NCI-H1436 (cell line): ENCODE measurements at places on chromosomes 4 and X.

DNA sequence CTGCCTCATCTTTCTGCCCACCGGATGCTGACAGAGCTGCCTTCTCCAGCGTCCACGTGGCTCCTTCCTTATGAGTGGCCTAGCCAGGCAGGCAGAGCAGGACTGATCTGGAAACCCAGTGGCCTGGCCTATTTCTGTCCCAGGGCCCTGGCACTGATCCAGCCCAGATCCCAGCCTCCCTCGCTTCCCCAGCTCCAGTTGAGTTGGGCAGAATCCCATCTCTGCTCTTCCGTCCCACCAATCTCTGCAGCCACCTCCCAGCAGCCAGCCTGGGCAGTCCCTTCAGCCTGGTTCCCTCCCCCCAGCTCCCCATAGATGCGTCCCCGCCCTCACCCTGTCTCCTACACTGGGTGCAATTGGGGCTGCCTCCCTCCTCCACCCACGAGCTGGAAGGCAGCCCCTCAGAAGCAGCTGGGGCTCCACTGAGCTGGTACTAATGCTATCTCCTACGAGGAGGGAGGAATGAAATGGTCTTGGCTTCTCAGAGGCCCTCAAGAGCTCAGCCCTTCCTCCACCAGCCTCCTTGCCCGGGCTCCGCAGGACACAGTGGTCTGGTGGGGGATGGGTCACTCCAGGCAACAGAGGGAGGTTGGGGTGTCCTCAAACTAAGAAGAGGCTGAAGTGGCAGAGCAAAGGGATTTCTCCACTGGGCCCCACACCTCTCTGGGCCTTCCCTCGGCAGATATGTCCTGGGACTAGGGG, 94.2 kb downstream of the PJA1 start:
- no peak for DNase-seq

GRCh38 chrX:141405853-141406492, 163.7 kb upstream of the SPANXC start:
- no peak for DNase-seq

DNA sequence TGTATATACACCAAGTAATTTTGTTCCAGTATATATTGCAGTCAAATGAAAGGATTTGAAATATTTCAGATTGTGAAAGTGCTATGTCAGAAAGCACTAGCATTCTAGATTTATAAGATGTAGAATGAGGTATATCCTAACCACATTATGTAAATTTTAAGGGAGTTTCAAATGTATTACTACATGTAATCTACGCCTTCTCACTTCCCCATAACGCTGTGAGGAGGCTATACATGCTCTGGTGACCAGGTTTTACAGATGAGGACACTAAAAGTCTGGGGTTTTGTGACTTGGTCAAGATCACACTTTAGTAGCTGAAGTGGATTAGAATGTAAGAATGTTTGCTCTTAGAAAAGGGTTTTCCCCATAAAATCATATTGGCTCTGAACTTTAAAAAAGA, 8.1 kb downstream of the ENPEP start:
- DNase-seq = no peak

GRCh38 chrX:131901546-131901945, 121.6 kb upstream of the STK26 start:
- DNase-seq = no peak

DNA sequence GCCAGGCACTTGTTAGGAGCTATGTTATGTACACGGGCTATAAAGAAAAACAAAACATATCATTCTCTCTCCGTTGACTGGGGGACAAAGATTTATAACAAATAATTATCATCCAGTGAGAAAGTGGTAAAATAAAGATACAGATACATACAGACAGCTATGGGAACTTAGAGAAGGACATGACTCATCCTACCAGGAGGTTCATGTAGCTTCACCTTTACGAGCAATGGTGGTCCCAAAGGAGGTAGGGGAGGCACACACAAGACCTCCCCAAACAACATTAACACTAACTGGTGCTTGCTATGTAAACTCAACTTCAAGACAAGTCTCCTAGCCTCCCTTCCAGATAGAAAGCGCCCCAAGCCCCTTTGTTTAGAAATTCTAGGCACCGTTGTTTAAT, 8.9 kb downstream of the AMBN start:
- DNase-seq = no peak

DNA sequence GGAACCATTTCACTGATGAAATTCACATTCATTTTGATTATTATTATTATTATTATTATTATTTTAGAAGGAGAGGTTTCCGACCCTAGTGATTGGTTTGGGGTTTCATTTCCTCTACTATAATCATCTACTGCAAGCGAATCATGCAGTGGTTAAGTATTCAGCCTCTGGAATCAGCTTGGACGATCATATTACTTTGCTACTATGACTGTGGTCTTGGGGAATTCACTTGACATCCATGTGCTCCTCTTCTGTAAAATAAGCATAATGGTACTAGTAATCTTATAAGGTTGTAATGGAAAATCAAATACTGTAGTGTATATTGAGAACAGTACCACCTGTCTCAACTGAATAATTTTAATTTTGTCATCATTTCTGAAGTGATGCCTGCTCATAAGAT, 132.1 kb upstream of the SLC4A4 start:
- no peak for DNase-seq

DNA sequence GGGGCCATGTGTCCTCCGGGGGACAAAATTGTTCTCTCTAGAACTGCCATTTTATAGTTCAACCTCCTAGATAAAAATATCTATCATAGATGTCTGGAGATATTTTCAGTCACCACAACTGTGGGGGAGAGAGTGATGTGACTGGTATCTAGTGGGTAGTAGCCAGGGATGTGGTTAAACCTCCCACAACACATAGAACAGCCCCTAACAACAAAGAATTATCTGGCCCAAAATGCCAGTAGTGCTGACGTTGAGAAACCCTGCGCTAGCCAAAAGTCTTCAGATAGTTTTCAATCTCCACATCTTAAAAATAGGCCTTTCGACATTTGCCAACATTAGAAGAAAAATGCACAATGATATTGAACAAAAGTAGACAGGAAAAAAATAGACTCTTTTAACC, 19.0 kb upstream of the SUPT20HL2 start:
- DNase-seq = no peak

GRCh38 chrX:9656277-9656676, 109.4 kb downstream of the GPR143 start:
- DNase-seq = no peak

DNA sequence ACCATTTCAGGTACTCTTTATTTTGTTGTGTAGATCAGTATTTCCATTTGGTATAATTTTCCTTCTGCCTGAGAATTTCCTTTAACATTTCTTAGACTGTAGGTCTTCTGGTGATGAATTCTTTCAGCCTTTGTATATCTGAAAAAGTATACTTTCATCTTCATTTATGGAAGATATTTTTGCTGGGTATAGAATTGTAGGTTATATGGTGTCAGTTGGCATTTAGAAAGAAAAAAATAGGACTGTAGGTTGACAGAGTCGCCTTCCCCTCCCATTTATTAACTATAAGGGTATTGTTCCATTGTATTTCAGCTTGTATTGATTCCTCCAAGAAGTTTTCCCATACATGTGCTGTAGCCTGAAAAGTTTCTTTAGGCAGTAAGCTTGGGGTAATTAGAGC, 71.9 kb downstream of the KDM6A start:
- no peak for DNase-seq
